NCI-H510A (cell line): ENCODE measurements at places on chromosomes 11 and 22.

DNA sequence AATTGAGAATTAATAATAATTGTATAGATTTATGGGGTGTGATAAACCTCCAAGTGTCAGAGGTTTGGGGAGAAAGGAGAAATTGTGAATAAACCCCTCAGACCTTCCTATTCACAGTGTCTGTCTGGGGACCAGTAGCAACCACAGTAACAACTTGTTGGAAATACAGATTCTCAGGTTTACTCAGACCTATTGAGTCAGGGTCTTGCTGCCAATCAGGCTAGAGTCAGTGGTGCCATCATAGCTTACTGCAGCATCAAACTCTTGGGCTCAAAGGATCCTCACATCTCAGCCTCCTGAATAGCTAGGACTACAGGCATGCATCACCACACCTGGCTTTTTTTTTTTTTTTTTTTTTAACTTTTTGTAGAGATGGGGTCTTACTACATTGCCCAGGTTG is 17.3 kb downstream of the SLC3A2 start:
- DNase-seq = no peak

DNA sequence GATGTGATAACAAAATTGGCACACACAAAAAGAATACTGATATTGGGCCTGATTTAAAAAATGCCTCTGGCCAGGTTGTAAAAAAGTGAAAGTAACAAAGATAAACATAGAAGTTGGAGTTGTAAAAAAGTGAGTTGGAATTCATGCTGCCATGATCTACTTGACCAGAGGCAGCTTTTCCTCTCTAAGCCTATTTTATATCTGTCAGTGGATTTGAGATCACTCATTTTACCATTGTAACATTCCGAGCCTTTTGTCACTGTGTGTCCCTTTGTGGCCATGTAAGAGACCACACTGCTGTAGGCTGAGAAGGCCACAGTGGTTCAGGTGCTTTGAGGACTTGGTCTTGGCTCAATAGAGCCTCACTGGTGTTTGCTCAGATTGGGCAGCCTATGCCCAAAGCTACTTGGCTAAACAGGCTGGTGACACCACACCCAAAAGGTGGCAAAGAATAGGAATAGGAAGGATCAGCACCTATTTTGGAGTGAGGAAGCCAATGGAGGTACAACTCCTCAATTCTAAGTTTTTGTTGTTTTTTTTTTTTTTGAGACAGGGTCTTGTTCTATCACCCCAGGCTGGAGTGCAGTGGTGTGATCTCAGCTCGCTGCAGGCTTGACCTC is 7.1 kb downstream of the FEN1 start:
- DNase-seq = no peak

GRCh38 chr11:75342231-75342918 is 9.1 kb downstream of the ARRB1 start:
- no peak for DNase-seq

DNA sequence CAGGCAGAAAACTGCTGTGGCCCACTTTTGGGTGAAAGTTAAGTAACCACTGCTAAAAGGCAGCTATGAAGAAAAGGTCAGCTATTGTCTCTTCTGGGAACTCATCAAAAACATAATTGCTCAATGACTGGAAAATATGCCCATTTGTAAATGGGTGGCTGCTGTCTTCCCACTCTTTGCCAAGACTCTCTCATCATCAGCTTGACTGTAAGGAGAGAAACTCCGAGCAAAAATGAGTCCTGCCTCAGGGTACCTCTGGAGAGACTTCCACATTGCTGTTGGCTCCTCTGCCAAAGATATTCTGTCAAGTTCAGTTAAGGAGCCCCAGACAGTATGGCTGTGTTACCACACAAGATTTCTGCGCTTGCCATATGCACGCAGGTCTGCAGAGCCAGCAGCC is 138.7 kb downstream of the BBOX1 start:
- no peak for DNase-seq

- DNase-seq = no peak
Measured at GRCh38 chr22:35509451-35509850, 31.2 kb upstream of the RASD2 start.

- no peak for DNase-seq
Measured at GRCh38 chr11:2306877-2307500, 5.2 kb downstream of the TSPAN32 start.

DNA sequence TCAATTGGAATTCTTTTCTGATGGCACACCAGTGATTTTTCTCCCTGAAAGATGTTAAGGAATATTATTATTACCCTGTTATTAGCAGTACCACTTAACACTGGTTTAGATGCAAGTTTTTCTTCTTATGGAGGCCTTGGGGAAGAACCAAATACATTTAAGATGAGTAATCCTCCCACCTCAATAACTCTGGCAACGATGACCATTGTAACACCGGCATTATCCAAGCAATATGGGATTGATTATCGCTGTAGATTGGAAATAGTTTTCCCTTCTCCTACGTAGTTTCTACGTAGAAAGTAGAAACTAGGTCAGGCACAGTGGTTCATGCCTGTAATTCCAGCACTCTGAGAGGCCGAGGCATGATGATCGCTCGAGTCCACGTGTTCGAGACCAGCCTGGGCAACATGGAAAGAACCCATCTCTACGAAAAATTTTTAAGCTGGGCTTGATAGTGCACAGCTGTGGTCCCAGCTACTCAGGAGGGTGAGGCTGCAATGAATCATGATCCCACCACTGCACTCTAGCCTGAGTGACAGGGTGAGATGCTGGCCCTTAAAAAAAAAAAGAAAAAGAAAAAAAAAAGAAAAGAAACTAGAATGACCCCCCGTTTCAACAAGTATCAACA is 45.5 kb downstream of the PACSIN2 start:
- no peak for DNase-seq

- DNase-seq = no peak
Measured at GRCh38 chr11:34074391-34074790, 22.9 kb downstream of the CAPRIN1 start.

DNA sequence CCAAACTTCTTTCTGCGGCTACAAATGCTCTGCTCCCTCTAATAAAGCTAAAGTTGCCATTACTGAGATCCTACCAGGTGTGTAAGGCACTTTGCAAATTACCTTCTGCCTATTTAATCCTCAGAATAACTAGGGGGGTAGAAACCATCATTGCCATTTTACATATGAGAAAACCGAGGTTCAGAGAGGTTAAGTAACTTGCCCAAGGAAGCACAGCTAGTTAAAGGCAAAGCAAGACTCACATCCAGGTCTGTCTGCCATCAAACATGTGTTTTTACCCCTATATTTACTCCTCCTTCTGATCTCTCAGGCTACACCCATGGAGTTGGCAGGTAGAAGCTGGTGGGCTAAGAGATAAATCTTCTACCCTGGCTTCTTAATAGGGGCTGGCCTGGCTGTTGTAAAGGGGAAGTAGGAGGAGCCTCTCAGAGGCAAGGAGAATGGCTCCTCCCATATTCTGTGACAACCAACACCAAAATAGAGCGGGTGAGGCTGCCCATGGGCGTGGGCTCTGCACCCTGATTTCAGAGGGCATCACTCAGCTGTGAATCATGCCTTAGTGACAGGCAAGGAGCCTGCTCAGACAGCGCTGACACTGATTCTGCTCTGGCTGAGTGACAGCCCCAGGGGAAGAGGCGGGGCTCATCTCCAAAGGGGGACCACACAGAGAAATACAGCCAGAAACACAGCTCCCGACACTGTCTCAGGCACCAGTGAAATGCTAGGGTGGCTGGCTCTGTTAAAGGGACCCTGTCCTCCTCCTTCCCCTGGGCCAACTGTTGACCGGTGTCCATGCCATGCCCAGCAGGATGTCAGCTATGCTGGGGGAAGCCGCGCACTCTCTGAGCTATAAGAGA is 106.8 kb downstream of the ABTB2 start:
- DNase-seq = no peak
